ENCODE measurements at places on chromosomes 12 and 14.

- no peak for DNase-seq
Measured at GRCh38 chr14:41476526-41476925, 130.2 kb upstream of the LRFN5 start.

DNA sequence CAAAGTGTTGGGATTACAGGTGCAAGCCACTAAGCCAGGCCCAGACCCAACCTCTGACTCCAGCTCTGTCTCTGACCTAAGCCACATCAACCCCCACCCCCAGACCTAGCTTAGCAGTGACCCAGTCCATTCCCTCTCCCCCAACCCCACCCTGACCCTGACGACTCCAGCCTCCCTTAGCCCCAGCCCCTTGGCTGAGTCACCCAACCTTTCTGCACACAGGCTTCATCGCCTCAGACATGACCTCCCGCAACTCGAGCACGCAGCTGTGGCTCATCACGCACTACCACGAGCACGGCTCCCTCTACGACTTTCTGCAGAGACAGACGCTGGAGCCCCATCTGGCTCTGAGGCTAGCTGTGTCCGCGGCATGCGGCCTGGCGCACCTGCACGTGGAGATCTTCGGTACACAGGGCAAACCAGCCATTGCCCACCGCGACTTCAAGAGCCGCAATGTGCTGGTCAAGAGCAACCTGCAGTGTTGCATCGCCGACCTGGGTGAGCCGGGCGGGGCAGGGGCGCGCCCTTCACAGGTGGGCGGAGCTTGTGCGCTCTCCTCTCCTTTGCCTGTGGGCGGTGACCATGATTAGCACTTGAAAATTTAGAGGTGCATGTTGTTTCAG is 7.8 kb downstream of the ACVRL1 start:
- DNase-seq, result no peak

- no peak for DNase-seq
Measured at GRCh38 chr12:131091413-131091975, 137.8 kb downstream of the ADGRD1 start.

DNA sequence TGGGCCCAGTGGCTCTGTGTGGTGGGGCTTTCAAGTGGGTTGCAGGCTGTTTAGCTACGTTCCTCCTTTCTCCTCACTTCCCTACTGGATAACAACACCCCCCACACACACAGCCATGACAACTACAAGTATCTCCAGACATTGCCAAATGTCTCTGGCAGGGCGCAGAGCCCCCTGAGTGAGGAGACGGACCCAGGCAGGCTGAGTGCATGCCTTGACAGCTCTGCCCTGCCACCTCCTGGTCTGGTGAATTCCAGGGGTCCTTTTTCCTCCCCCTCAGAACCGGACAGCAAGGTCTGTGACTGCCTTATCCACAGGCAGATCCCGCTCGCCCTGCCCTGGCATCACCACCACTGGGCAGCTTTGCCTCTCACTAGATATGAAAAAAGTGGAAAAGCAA is 276.5 kb downstream of the TMEM132C start:
- DNase-seq, result no peak

GRCh38 chr14:44131861-44132260 is 375.2 kb downstream of the FSCB start:
- DNase-seq, result no peak

GRCh38 chr12:64232196-64232595 is 10.1 kb upstream of the KICS2 start:
- no peak for DNase-seq

- DNase-seq, result no peak
Measured at GRCh38 chr14:77230914-77231313, 40.1 kb downstream of the NGB start.

- DNase-seq, result no peak
Measured at GRCh38 chr14:23568600-23569331, 1.2 kb upstream of the AP1G2 start.

- no peak for DNase-seq
Measured at GRCh38 chr14:99134516-99135046, 137.4 kb downstream of the BCL11B start.
